ENCODE measurements at places on chromosomes 2 and 18. TPM values are rescaled to one million over a fixed set of nuclear protein-coding genes. Genes with fewer than 3 reads are reported as not detected.
A peak's percentile ranks its signal among the peaks of the same experiment; 100 is the strongest.

- no peak for DNase-seq
Measured at GRCh38 chr2:111101592-111101991, 19.1 kb upstream of the BCL2L11 start.

DNA sequence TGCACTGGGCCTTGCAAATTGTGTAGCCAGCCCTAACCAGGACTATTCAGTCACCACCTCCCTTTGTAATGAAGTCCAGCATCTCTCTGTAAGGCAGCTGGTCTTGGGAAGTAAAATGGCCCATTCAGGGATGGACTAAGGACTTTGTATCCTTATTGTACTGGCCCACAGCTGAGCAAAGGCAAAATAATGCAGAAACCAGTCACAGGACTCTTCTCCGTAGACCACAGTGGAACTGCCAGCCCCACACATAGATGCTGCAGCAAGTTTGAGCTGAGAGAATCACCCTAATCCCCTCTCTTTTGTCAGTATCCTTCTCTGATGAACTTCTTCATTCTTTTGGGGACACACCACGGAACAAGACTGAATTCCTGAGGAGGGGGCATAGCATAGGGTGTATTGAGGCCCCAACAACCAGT, 73.6 kb upstream of the RTN4 start:
- no peak for DNase-seq

Gene CCNT2
- 33.2 TPM for total RNA-seq

DNA sequence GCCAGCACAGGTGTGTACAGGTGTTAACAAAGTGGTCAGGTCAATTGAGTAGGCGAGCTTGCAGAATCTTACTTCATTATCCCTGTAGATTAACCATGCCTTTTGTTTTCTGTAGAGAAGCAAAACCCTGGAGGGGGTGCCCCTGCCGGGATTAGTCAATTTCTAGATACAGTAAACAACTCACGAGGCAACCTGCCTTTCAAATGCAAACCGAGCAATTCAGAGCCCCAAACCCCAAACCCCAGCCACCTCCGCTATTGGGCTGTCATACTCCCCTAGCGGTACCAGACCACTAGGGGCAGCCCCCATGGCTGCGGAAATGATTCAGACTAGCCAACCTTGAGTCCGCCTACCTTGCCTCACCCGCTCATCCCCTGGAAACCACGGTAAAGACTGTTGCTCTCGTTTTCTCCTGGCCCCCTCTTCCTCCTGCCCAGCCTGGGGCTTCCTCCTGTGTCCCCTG, 61.4 kb upstream of the KIF5C start:
- DNase-seq = no peak

DNA sequence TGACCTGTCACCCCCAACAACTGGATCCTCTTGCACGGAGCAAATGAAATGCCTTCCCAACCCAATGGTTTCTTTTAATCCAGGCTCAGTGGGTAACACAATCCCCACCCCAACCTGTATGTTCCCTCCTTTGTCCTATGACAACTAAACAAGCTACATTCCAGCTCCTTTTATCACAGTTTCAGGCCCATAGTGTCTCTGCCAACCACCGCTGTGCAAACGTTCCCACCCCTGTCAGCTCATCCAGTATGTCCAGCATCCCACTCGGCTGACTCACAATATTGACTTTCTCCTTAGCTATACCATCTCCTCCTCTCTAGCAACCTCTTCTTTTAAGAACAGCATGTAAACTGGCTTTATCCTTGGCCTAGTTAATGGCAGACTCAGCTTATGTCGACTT, 117.9 kb upstream of the PPP1CB start:
- peak; percentile 86 for DNase-seq

DNA sequence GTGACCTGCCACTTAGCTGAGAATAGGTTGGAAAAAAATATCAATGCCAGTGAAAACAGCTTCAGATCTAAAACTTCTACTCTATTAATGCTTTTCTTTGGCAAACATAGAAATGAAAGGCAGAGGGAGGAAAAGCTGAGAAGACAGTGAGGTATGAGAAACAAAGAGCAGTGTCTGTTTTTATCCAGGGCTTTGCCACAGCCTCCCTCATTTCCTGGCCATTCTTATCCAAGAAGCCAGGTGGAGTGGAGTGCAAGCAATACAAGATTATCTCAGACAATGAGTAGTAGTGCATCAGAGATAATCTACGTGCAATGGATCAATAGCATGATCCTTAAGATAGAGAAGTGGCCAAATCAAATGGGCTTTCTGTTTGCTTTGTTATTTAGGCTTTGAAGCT, 808.7 kb upstream of the PIK3C3 start:
- DNase-seq = no peak

- no peak for DNase-seq
Measured at GRCh38 chr2:124698979-124699565, 674.0 kb downstream of the CNTNAP5 start.

DNA sequence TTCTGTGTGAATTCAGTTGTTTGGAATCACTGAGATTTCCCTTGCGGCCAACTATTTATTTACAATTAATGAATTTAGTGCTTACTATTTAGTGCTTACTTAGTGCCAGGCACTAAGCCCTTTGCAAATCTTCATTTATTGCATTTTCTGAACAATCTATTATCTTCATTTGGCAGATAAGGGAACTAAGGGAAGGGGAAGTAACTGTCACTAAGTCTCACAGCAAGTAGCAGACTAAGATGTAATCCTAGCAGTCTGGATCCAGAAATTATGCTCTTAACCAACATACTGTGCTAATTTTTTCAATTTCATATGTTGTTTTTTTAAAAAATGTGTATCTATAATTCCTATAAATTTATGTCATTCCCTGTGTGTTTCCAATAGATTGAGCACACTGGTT, 214.4 kb upstream of the EPC2 start:
- DNase-seq = no peak

DNA sequence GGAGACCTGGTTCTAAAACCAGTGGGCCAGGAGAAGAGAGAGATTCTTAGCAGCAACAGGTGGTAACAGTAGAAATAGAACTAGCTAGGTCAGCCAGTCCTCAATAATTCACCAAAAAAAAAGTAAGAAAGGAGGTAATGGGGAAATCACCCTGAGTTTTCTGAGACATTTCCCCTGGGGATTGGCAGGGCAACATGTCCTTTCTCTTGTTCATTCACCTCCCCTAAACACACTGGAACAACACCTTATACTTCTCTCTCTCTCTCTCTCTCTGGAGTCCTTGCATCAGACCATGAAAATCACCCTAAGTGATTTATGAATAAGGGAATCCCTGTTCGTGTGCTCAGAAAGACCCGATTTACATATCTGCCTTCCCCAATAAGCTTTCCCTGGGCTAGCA, 64.8 kb downstream of the COX7A2L start:
- DNase-seq = no peak

Gene CHRND
- not detected for total RNA-seq

DNA sequence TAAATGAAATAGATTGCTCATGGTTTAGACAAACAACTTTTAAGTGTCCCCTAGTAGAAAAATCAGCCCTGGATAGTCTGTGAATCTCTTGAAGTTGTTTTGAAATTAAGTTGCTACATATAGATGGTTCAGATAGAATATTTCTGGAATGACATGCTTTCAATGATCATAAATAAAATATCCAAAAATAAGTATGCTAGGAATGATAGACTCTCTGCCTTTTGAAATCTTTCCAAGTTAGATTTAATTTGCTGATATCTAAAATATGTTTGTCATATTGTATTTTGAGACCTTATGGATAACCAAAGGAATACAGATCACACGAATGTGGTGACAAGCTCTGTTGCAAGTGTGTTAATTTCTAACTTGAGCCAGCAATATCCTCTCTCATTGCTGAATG, 488.7 kb downstream of the THSD7B start:
- no peak for DNase-seq

- DNase-seq = peak; percentile 79
Measured at GRCh38 chr2:62826141-62826540, 120.6 kb downstream of the EHBP1 start.

DNA sequence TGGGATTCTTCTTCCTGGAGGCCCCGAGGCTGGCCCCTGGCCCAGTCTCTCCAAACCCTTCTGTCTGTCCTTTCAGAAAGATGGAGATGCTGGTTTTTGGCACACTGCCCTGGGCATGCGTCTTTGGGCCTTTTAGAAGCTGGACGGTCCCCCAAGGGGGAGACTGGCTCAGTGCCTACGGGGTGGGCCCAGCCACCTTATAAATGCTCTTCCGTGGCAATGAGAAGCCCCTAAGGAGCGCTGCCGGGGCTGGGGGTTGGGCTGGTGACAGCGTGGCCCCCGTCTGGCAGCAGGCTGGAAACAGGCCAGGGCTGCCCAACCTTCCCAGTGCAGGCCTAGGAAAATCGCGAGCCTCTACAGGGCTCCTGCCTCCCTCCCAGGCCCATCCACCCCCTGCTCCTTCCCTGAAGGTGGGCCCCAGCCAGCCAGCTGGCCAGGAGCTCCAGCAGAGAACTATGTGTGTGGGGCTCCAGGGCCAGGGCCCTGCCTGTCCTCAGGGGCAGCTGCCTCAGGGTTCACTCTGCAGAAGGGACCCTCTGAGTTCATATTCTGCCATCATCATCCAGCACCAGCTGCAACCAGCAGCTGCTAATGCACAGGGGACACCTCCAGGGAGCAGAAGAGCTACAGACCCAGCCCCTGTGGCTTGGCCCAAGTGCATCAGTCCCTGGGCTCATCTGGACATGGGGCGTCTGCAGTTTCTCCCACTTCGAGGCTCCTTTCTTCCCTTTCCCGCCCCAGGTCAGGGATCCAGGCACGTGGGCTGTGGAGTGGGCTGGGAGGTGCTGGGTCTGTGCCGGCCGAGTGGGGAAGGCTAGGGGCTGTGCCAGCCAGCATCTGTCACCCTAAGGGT, 107.6 kb upstream of the OTOS start:
- no peak for DNase-seq

- peak; percentile 54 for DNase-seq
Measured at GRCh38 chr18:23257686-23258565, 122.6 kb downstream of the CABLES1 start.

- no peak for DNase-seq
Measured at GRCh38 chr2:65957454-65957853, 477.5 kb upstream of the MEIS1 start.

Gene UGT1A10
- not detected for total RNA-seq

GRCh38 chr18:40355726-40356125, 1599.3 kb upstream of the PIK3C3 start:
- DNase-seq = peak; percentile 23

DNA sequence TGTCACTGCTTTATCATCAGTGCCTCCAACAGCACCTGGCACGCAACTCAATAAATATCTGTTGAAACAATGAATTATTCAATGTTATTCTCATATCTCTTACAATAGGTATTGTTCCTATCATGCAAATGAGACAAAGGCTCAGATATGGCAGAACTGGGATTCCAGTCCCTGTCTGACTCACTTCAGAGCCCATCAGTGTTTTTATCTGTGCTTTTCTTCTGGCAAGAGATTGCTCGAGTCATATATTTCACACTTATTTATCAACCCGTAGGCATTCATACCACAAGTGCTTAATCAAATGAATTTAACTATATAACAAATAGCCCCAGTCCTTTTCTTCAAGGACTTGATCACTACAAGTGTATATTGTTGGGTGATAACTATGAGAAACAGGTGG, 76.4 kb upstream of the TSPYL6 start:
- DNase-seq = no peak

DNA sequence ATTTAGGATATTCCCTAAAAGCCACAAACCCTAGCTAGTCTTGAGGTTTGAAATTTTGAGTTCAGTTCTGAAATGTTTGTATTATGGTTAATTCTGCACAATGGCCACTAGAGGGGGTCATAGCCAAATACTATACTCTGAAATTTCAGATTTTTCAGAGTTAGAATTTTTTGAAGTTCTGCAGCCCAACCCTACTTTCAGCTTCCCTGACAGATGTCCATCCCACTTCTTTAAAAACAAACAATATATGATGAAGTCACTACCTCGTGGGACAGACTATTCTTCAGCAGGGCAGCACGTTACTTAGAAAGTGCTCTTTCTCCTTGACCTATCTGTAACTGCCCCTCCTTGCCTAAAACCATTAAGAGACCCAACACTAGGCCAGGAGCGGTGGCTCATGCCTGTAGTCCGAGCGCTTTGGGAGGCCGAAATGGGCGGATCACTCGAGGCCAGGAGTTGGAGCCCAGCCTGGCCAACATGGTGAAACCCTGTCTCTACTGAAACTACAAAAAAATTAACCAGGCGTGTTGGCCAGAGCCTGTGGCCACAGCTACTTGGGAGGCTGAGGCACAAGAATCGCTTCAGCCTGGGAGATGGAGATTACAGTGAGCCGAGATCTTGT, 48.2 kb upstream of the PAPOLG start:
- DNase-seq = peak; percentile 7

GRCh38 chr2:50727636-50728339, 304.1 kb downstream of the NRXN1 start:
- DNase-seq = no peak

- no peak for DNase-seq
Measured at GRCh38 chr2:180539541-180539940, 440.9 kb upstream of the UBE2E3 start.

Gene RPL37A
- 2,566 TPM for total RNA-seq

Gene POTEE
- 0.79 TPM for total RNA-seq

Gene SLC23A3
- 1.2 TPM for total RNA-seq

Measured in astrocyte (in vitro differentiated cells and primary cell).